Aortic smooth muscle cell (primary cell): ENCODE measurements at places on chromosomes 11 and 22. TPM values are rescaled to one million over a fixed set of nuclear protein-coding genes. Genes with fewer than 3 reads are reported as not detected.

TEX54 gene
- total RNA-seq = not detected in 2 replicates

MUC5AC gene
- under 0.01 TPM in 1 of 2 replicates, not detected in the other for total RNA-seq

CCDC82 gene
- 14.8 and 19.1 TPM in 2 replicates for total RNA-seq

EP300 gene
- 28.3 and 38.4 TPM in 2 replicates for total RNA-seq

FOXRED2 gene
- total RNA-seq = 7.2 and 8.6 TPM in 2 replicates

PHLDB1 gene
- 112 and 117 TPM in 2 replicates for total RNA-seq

OR51B2 gene
- 0.12 TPM in 1 of 2 replicates, not detected in the other for total RNA-seq

GDPD5 gene
- total RNA-seq = 4.0 and 5.5 TPM in 2 replicates

TREH gene
- total RNA-seq = not detected in 2 replicates

NRIP3 gene
- total RNA-seq = 15.2 and 18.0 TPM in 2 replicates

RNF214 gene
- 7.7 and 8.7 TPM in 2 replicates for total RNA-seq

TRIM49 gene
- not detected in 2 replicates for total RNA-seq

PGA4 gene
- total RNA-seq = 0.06 TPM in 1 of 2 replicates, not detected in the other

C11orf91 gene
- 0.19 and 0.40 TPM in 2 replicates for total RNA-seq

SPDYC gene
- not detected in 2 replicates for total RNA-seq

FIBIN gene
- total RNA-seq = 22.2 and 56.8 TPM in 2 replicates

HPS5 gene
- 51.9 and 60.8 TPM in 2 replicates for total RNA-seq

NRXN2 gene
- total RNA-seq = 27.3 and 30.3 TPM in 2 replicates
